ENCODE measurements at places on chromosomes 4 and X.
A peak's percentile ranks its signal among the peaks of the same experiment; 100 is the strongest.

GRCh38 chrX:48776818-48777439, 9.5 kb upstream of the GATA1 start:
- DNase-seq: no peak

- DNase-seq: peak; percentile 48
Observed at GRCh38 chr4:73729534-73730165, 10.7 kb upstream of the CXCL8 start.

- DNase-seq: no peak
Observed at GRCh38 chrX:123339221-123339905, 155.3 kb downstream of the GRIA3 start.

GRCh38 chr4:17544205-17544604, 29.2 kb downstream of the CLRN2 start:
- no peak for DNase-seq

DNA sequence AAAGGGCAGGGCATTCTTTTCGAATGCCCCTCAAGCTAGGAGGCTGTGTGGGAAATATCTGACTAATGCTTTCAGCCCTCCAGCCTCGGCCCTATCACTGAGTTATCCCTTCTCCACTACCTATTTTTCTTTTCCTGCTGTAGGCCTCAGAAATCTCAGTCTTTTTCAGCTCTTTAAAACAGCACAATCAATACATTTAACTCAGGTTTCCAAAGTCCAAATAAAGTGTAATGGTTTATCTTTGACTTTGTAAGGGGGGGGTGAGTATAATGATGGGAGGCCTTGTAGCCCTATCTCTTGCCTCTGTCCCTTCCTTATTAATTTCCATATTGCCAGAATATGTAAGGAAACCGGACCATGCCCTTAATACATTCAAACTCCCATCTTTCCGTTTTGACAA, 1.6 kb upstream of the WNK3 start:
- no peak for DNase-seq

- no peak for DNase-seq
Observed at GRCh38 chr4:90715242-90715641, 588.0 kb downstream of the CCSER1 start.

DNA sequence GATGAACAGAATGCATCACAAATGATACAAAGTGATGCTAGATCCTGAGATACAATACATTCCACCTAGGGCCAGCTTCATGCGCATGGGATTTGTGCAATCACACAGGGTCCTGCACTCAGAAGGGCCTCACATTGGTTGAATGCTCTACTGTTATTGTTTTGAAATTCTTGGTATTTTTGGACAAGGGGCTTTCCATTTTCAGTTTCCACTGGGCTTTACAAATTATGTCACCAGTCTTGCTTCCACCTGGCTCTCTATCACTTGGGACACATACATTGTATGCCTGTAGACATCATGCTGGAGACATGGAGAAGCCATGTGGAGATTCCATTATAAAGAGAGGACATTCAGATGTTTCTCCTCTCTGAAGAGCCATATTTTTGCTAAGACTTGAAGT, 155.8 kb downstream of the NAA11 start:
- no peak for DNase-seq

DNA sequence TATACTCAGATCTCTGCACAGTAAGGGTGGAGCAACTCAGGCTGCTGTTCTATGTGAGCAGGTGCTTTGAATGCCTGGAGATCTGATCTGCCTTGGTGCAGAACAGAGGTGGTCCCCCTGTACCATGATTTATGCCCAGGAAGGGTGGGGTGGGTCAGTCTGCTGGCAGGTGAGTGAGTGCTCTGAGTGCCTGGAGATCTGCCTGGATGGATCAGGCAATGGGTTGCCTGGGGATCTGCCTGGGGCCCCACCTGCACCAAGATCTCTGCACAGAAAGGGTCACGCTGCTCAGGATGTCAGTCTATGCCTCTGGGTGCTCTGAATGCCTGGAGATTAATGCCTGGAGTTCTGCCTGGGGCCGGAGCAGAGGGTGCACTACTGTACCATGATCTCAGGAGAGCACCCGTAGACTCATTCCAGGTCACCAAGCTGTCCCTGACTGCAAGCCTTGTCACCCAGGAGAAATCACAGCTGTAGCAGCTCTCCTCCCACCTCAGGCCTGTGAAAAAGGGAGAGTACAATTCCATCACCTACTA, 342.9 kb downstream of the GBA3 start:
- DNase-seq: no peak

- no peak for DNase-seq
Observed at GRCh38 chr4:139501927-139502899, 48.3 kb downstream of the RAB33B start.

DNA sequence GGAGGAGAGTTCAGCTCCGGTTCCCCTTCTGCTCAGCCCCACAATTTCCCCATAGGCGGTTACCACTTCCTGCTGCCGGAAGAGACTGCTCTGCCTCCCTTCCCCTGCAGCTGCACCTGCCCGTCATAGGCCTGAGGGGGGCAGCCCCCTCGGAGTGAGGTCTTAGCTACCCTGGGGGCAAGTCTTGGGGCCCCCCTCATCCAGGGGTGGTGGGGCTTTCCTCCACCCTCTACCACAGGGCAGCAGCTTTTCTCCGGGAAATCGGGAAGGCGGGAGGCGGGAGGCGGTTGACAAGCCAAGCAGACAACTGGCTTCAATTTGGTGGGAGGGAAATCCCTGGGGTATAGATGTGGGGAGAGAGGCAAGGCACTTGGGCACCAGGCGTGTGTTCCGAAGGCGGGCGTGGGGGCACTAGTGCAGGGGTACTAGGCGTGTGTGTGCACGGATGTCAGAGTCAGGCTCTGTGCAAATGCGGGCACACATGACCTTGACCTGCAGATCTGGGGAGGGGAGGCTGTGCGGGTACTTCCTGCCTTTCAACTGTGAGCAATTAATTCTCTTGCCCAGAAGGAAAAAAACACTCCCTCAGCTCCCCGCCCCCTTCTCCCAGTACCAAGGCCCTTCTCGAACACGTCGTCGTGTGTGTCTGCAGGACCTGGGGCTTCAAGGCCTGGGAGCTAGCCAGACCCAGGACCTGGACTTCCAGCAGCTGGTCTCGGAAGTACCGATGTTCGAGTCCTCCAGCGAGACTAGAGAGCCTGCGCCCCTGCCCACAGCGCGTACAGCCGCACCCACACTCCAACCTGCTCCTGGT, 1.0 kb upstream of the ARHGAP4 start:
- peak; percentile 31 for DNase-seq

- DNase-seq: no peak
Observed at GRCh38 chr4:149187726-149188125, 627.9 kb downstream of the IQCM start.

- DNase-seq: no peak
Observed at GRCh38 chr4:153758688-153759406, 977 bp downstream of the RNF175 start.

- no peak for DNase-seq
Observed at GRCh38 chr4:147836807-147837206, 104.9 kb downstream of the ARHGAP10 start.

GRCh38 chr4:70138751-70139150, 15.3 kb upstream of the PRR27 start:
- DNase-seq: no peak

DNA sequence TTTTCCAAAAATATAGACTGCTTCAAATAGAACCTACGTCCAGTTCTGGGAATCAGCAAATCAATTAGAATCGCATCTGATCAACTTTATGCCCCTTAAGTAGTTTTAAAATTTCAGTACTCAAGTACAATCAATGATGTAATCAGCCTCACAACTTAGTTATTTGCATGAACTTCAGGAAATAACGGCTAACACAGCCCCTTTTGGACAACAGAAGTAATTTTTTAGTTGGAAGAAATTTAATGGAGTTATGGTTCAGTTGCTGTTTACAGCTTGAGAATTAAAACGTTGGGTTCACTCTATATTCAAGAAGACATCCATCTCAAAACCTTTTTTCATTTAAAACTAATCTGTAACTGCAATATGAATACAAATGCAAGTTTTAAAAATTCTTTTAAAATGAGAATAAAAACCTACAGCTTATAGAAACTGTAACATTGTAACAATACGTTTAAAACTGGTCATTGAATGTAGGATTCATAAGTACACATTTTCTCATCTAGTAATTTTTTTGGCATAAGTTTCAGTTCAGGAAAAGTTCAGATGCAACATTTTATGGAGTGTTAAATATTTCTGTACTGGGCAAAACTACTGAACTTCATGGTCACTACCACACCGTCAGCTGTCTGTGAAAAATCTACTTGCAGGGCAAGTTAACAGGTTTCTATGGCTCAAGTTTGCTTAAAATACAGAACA, 956 bp downstream of the TAPT1 start:
- DNase-seq: no peak

GRCh38 chr4:13601048-13601447, 26.5 kb downstream of the BOD1L1 start:
- no peak for DNase-seq

- no peak for DNase-seq
Observed at GRCh38 chr4:186599483-186599882, 44.1 kb upstream of the MTNR1A start.

DNA sequence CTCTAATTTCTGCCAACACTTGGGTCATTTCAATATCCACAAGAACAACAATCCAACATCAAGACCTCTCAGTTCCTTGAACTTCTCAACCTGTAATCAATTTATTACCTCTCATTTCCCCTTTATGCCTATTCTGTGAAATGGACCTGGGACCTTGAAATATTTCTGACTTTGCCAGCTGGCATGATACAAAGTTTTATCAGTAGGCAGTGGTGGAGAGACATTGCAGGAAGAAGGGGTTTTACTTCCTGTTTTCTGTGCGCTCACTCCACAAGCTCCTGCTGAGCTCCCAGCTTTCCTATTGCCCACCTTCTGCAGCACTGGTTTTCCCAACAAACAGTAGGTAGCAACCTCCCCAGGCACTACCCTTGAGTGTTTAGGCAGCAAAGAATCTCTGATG, 3.5 kb upstream of the ARHGEF6 start:
- DNase-seq: no peak

DNA sequence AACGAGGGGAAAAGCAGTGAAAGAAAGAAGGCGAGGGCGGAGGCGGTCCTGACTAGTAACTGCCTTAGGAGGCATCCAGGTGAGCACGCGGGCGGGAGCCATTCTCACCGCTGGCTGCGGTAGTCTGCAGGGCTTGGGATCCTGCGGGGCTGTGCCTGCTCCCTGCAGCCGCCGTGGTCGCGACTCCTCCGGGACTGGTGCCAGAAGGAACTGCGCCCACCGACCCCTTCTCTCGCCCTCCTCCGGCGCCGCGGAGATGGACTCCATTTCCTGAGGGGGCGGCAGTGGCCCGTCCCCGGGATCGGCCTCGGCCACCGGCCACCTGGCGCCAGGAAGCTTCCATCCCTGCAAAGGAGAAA, 543 bp downstream of the NFXL1 start:
- DNase-seq: no peak

DNA sequence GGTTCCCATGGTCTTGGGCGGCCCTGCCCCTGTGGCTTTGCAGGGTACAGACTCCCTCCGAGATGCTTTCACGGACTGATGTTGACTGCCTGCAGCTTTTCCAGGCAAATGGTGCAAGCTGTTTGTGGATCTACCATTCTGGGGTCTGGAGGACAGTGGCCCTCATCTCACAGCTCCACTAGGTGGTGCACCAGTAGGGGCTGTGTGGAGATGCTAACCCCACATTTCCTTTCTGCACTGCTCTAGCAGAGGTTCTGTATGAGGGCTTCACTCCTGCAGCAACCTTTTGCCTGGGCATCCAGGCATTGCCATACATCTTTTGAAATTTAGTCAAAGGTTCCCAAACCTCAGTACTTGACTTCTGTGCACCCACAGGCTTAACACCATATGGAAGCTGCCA, 176.1 kb downstream of the DCAF12L1 start:
- DNase-seq: no peak

- DNase-seq: no peak
Observed at GRCh38 chr4:184450743-184451535, 23.4 kb downstream of the IRF2 start.

DNA sequence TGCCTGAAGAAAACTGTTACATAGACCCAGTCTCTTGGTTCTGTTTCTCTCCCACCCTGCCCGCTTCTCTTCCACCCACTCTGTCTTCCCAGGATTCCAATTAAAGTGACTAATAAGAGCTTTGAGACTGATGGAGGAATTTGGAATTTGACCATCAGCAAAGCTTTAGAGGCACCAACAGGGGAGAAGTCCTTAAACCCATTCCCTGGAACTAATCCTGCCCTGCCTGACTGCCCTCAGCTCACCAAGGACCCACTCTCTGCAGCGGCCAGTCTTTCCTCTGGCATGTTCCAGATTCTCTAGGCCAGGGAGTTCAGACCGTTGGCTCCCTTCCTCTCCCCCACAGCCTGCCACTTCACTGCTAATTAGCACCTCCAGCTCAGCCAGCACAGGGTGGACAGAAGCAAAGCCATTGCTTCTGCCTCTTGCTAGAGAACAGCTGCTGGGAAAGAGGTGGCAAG, 23.9 kb downstream of the SCD5 start:
- no peak for DNase-seq

DNA sequence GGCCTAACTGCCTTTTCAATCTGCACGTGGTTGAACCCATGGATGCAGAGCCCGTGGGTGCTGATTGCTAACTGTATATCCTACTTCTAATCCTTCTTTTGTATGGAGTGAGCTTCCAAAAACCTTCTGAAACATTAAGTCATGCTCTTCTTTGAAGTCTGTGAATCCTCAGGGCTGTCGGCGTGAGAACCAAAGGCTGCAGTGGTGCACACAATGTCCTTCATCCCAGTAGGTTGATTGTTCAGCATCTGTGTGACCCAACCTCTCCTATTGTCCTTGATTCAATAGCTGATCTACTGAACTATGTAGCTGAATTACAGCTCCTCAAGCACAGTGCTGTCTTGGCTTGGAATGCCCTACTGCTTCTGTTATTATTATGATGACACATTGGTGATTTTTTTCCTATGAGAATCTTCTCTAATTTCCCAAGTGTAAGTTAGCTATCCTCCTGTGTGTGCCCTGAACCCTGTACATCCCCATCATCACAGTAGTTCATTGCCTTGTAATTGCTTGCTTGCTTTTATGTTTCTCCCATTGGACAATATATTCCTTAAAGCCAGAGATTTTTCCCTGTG, 294.6 kb downstream of the TRIML1 start:
- no peak for DNase-seq

GRCh38 chr4:153181700-153182099, 22.5 kb upstream of the TRIM2 start:
- no peak for DNase-seq

- DNase-seq: no peak
Observed at GRCh38 chrX:131752493-131753198, 208.8 kb downstream of the OR13H1 start.

DNA sequence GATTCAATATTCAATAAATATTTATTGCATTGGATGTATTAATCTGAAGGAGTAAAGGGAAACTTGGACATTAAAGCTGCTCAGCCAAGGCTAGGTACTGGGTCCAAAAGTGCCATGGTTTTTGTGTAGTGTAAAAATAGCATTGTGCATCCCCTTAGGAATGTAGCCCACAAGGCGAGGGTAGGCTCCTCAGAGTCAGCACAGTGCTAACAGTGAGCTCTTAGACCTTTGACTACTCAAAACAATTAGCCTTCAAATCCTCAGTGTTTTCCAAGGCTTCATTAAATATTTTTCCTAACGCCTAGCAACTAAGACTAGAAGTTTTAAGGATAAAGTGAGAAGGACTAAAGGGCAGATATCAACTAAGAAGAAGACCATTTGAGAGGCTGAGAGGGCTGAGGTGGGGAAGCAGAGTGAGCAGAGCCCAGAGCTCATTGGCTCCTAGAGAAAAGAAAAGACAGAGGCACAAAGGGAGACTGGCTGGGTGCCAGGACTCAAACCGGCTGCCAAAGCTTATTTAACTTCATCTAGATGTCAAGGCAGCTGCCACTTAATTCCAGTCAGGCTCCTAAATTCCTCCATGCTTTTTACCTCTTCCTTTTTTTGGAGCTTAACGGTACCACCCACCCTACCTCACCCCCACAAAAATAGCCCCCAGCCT, 17.0 kb downstream of the PRKG2 start:
- DNase-seq: no peak
